ENCODE measurements at places on chromosomes 2 and 18.

- no peak for DNase-seq
These were observed 191.0 kb downstream of the C1D start for GRCh38 chr2:67871686-67872412.

DNA sequence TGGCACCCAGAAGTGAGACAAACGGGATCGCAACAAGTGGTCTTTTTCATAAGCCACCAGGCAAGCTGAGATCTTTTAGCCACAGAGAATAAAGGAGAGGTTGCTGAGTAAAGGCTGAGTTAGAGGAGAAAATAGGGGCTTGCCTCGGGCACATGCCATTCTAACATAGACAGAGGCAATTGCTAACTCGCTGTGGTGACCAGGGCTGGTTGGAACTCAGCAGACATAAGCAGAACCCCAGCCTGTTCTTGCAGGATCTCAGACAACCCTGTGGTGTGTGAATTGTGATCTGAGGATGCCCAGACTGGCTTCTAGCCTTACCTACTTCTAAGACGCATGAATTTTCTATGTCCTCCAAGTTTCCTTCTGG, 300.2 kb downstream of the CDCA7 start:
- DNase-seq: no peak

- no peak for DNase-seq
These were observed 88.4 kb upstream of the MGAT4A start for GRCh38 chr2:98819231-98819766.

GRCh38 chr2:19868701-19869580, 32.8 kb downstream of the TTC32 start:
- peak; percentile 80 for DNase-seq

DNA sequence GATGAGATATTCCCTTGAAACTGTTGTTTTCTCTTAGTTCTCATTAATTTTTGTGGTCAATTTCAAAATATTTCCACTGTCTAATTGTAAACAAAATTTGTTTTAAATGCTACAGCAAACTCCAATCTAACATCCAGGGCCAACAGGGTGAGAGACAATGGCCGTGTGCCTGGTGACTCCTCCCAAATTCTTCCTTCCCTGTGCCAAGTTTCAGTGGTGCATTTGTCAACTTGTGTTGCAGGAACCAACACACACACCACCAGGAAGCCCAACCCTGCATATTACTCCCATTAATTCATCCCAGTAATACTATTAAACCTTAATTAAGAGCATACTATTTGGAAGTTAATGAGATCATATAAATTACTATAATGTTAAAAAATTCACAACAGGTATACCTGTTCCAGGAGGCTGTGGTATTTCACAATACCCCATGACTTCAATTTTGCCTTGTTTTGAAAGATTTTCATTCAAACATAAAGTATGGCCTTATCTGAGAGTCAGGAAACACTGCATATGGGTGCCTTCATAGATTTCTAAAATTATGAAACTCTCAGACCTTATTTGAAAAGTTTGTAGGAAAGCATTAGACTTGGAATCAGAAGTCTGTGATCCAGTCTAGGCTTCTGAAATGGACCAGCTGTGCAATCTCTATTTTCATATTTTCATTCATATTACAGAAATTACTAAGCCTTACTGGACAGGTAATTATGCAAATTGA, 1.1 kb downstream of the SERPINB2 start:
- DNase-seq: no peak

GRCh38 chr2:233285921-233286320, 21.7 kb upstream of the SAG start:
- no peak for DNase-seq

DNA sequence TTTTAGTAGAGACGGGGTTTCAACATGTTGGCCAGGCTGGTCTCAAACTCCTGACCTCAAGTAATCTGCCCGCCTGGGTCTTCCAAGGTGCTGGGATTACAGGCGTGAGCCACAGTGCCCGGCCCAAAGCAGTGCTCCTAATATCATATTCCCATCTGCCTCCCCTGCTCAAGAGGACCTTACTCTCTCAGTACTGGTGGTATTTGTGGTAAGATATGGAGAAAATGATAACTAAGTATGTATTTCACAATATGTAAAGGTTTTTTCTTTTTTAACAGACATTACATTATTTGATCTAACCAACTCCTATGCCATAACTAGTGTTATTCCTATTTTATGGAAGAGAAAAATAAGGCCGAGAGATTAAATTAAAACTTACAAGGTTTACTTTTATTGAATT, 201.0 kb downstream of the CAMKMT start:
- no peak for DNase-seq

GRCh38 chr18:67794521-67794920, 278.0 kb upstream of the DSEL start:
- DNase-seq: no peak

DNA sequence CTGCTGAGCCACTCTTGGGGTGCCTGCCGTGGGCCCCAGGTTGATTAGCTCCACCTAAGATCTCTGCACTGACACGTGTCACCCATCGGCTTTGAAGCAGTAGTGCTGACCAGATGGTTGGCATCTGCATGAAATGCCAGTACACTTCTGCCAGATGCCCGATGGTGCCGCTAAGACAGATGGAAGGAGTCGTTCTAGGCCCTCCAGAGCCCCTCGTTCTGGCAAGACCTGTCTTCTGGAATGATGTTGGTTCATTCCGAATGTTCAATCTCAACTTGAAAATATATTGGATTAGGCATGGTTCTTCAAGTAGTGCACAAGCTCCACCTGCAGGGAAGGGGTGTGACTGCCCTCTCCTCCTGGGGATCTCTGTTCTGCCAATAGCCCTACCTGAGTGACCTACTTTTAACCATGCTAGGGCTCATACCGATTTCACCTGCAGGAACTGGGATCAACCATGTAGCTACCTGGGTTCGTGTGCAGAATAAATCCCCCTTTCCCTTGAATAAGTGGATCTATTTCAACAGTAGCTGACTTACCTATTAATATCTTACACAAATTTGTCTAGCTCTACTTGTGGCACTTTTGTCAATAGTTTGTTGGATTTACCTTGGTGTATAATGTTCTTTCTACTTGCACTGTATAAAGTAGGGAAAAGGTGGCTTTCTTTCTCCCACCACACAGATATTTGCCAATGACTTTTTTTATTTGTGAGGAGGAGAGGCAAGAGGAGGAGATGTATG, 342.6 kb downstream of the CTNNA2 start:
- DNase-seq: peak; percentile 37

DNA sequence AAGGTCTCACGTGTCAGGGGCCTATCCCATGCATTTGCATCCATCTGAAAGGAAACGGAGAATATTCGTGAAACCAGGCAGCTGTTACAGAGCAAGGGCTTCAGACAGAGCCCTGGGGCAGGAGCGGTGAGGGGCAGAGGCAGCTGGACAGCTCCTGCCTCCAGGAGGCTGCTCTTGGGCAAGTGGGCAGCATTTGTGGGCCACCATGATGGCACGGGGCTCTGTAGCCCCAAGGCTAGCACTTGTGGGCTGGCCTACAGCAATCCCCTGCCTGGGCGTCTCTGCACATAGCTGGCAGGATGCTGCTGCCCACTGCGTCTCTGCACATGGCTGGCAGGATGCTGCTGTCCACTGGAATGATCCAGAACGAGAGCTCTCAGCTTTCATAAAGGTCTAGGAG, 52.8 kb upstream of the PTMA start:
- no peak for DNase-seq

DNA sequence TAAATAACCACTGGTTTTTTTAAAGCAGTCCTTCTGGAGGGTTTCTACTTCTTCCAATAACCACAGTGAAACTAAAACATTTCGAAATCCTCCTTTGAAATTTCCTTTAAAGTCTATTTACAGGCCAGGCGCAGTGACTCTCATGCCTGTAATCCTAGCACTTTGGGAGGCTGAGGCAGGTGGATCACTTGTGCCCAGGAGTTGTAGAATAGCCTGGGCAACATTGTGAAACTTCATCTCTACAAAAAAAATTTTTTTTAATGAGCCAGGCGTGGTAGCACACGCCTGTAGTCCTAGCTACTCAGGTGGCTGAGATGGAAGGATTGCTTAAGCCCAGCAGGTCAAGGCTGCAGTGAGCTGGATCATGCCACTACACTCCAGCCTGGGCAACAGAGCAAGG, 15.2 kb downstream of the KIDINS220 start:
- no peak for DNase-seq

- DNase-seq: no peak
These were observed 118.9 kb downstream of the TMX3 start for GRCh38 chr18:68596016-68596415.

- no peak for DNase-seq
These were observed 168.7 kb upstream of the SKOR2 start for GRCh38 chr18:47420130-47420529.

Data from NCI-H526 (cell line).